ENCODE measurements at places on chromosomes 1 and 21. TPM values are rescaled to one million over a fixed set of nuclear protein-coding genes. Genes with fewer than 3 reads are reported as not detected.

Gene XCL2
- total RNA-seq, result not detected

Gene ADGRL2
- 14.6 TPM for total RNA-seq

Gene WNT9A
- 0.77 TPM for total RNA-seq

Gene HENMT1
- total RNA-seq, result 1.7 TPM

Gene TRIM17
- total RNA-seq, result 0.33 TPM

Gene CCDC17
- total RNA-seq, result 0.77 TPM

Gene SPRR1A
- not detected for total RNA-seq

Gene DAB1
- 0.12 TPM for total RNA-seq

Gene SLC6A17
- total RNA-seq, result 2.4 TPM

Gene CAMK2N1
- total RNA-seq, result 28.9 TPM

Gene S100A14
- total RNA-seq, result not detected

Gene SLC30A1
- 11.4 TPM for total RNA-seq

Gene LEPR
- 20.6 TPM for total RNA-seq

Gene ST6GALNAC3
- 0.44 TPM for total RNA-seq

Gene HOOK1
- total RNA-seq, result under 0.01 TPM

Gene CASQ1
- total RNA-seq, result not detected

Gene CLCA1
- under 0.01 TPM for total RNA-seq

Gene EPHX1
- total RNA-seq, result 8.0 TPM

Gene IFNAR2
- 3.8 TPM for total RNA-seq

Gene CDC7
- total RNA-seq, result 15.5 TPM

Gene DCDC2B
- total RNA-seq, result 0.12 TPM

Gene RHOC
- total RNA-seq, result 669 TPM

Gene OR6N1
- not detected for total RNA-seq

Gene TNFRSF4
- total RNA-seq, result not detected

Gene IQGAP3
- total RNA-seq, result 83.3 TPM

Gene FCGR2B
- total RNA-seq, result not detected

Gene RNU1-3
- total RNA-seq, result under 0.01 TPM

Gene IL20
- total RNA-seq, result not detected

Gene CNR2
- total RNA-seq, result not detected

Gene SMCP
- total RNA-seq, result 0.11 TPM

Gene KLHDC8A
- not detected for total RNA-seq

Gene NBPF1
- total RNA-seq, result 79.2 TPM

Gene METTL25B
- total RNA-seq, result 12.0 TPM

Gene GPR37L1
- total RNA-seq, result not detected

Gene SPRR2B
- not detected for total RNA-seq

Gene MYOM3
- total RNA-seq, result not detected

Gene AIRE
- under 0.01 TPM for total RNA-seq

Gene DSCAM
- total RNA-seq, result 0.12 TPM

Gene CGN
- total RNA-seq, result 0.11 TPM

Gene EPS8L3
- total RNA-seq, result not detected

Gene RPRD2
- total RNA-seq, result 8.2 TPM

Gene UBE2U
- total RNA-seq, result not detected

Gene TCP10L
- under 0.01 TPM for total RNA-seq

Gene ELOVL1
- 49.9 TPM for total RNA-seq

Gene MYBPH
- 0.75 TPM for total RNA-seq

Gene DARS2
- total RNA-seq, result 29.4 TPM

Gene PIGR
- total RNA-seq, result not detected

Gene OTUD7B
- total RNA-seq, result 22.7 TPM

Gene CD1E
- not detected for total RNA-seq
